SK-N-DZ (cell line): ENCODE measurements at places on chromosomes 5 and 9.

DNA sequence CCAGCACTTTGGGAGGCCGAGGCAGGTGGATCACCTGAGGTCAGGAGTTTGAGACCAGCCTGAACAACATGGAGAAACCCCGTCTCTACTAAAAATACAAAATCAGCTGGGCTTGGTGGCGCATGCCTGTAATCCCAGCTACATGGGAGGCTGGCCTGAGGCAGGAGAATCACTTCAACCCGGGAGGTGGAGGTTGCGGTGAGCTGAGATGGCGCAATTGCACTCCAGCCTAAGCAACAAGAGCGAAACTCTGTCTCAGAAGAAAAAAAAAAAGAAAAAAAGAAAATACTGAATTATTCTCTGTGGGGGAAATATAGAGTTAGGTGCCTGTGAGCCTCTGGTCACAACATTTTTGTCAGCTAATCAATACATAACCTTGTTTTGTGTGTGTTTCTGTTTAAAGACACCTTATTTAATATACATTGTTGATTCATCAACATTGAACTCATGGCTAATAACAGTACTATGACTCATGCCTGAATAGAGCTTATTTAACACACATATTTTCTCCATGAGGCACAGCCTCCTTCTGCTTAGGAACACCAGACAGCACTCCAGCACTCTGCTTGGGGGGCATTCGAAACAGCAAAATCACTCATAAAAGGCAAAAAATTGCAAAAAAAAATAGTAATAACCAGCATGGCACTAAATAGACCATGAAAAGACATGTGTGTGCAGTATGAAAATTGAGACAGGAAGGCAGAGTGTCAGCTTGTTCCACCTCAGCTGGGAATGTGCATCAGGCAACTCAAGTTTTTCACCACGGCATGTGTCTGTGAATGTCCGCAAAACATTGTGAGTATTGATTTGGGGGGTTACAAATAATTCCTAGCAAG, at the start of gene IL31RA:
Gene IL31RA, plus strand, starts transcription at position 519 of the 836 bp plus-strand sequence. Its CDS starts 214 bp downstream, at position 733.
- DNase-seq = no peak

DNA sequence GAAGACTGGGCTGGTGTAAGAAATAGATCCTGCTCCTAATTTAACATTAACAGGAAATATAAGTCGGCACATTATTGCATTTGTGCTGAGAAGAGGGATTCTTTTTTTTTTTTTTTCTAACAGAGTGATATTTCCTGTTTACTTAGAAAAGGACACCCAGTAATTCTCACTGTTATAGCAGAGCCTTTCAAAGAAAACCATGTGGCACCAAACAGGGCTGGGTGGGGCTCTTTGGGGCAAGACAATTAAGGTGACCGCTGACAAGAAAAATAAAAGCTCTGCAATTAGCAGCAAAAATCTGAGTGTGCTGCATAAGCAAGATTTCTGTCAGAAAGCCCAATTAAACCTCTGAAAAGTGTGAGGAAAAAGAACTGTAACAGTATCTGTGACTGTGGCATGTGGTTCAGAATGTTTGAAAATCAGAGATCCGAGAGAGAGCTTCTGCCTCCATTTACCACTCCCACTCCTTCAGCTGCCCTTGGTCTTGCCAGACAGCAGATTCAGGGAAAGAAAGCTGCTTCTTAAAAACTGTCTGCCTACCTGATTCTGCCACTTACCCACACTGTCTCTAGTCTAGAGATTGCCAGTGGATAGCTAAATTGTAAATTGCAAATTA, 77.1 kb upstream of the IQGAP2 start:
- no peak for DNase-seq

DNA sequence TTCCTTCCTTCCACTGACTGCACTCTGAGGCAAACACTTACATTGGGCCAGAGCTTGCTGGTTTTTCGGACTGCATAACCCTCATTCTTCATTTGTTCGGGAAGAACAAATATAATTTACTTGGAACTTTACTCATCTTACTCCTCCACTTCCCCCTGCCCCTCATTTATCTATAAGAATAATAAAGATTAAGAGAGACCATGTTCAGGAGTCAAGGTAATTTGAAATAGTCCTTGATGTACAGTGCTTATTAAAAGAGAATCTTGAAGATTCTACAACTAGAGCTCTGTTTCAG, 65.6 kb downstream of the BASP1 start:
- no peak for DNase-seq

- no peak for DNase-seq
Observed at GRCh38 chr9:108275906-108276305, 579.9 kb downstream of the ACTL7B start.

DNA sequence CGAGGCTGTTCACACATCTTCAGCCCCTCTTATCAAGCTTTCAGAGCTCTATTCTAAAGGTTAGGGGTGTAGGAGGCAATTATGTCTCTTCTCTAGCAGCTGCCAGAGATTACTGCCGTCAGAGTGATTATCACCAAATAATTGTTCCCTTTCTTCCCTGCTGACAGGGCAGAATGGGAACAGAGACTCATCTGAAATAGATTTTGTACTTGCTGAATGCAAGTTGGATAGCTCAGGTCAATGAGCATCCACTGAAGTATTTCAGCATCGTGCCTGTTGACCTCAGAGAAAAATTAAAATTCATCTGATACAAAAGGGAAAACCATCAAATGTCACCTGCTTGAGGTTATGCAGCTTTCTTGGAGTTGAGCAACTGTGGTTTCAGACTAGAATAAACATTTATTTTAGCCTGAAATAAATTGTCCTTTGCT, 213.7 kb upstream of the MAP3K1 start:
- no peak for DNase-seq

GRCh38 chr9:14608540-14608939, 84.7 kb downstream of the ZDHHC21 start:
- DNase-seq = no peak

DNA sequence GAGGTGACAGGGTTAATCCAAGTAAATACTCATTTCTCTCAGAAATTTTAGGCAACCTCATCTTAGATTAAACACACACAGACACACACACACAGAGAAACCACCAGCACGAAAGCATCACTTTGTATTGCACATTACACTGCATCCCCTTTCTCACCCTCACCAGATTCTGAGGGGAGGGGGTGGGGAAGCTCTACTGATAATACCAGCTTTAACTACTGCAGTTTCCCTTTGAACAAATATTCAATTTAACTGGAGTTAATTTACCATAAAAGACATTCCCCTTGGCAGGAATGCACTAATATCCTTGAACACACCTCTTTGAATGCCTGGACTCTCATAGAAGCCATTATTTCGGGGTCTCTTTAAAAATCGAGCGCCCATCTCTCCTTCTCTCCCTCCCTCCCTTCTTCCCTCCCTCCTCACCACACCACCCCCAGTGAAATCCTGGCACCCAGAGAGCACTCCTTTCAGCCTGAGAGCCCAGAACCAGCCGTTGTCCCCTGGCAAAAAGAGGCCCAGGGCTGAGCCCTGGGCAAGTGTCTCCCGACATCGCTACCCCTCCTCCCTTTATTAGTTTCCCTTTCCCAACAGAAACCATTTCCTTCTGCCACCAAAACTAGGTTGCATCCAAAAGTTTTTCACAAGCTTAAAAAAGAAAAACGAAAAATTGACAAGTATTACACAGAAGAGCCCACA, 2.8 kb upstream of the NFIB start:
- DNase-seq = no peak

DNA sequence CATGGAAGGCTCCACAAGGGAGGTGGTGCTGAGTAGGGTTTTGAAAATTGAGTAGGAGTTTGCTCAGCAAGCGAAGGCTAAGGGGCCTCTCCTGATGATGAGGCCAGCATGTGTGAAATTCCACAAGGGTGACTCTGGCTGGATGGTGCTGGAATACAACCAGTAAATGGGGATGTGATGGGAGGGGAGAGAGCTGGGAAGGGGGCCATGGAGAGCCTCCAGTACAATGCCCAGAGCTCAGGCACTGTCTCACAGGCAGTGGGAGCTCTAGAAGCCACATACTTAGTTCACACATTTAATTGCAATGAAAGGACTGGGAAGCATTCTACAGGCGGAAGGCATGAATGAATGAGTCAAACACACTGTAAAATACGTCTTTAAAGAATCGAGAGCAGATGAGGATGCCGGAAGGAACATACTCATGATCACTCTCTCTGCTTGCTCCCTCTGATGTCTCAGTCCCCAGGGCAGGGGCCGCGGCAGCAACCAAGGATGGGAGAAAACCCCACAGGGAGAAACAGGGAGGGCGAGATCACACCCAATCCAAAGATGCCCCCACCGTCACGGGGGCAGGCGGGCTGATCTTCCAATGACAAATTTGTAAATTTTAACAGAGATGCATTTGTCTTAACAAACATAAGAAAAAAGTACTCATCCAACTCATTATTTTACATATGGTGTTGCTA, 261.0 kb downstream of the NSG2 start:
- no peak for DNase-seq

DNA sequence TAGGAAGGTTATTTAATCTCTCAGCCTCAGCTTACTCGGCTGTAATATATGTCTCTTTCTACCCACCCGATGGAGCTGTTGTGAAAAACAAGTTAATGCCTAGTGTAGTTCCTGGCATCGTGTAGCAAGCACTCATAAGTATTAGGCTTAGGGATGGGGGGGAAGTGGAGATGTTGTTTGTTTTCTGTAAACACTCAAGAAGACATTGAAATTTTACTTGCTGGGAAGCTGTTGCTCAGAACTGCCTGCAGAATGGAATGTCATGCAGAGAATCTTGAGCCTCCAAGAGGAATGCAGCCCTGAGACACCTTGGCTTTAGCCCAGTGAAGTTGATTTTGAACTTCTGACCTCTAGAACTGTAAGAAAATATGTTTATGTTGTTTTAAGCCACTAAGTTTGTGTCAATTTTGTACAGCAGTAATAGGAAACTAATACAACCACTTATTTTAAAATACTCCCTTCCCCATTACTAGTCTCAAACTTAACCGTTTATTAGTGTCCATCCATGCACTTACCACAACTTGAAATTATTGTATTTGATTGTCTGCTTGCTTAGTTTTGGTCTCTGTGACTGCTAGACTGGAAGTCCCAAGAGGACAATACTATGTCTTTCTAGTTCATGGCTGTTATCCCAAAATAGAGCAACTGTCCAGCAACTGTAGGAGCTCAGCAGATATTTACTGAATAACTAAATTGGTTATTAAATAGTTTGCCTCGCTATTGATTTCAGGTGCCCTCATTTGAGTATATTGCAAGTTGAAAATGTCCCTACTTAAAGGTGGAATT, 53.8 kb downstream of the MFAP3 start:
- no peak for DNase-seq

GRCh38 chr5:2135833-2136232, 253.1 kb upstream of the IRX4 start:
- no peak for DNase-seq

GRCh38 chr9:34252670-34253459, 74.0 kb downstream of the UBAP1 start:
- DNase-seq = peak; percentile 45

DNA sequence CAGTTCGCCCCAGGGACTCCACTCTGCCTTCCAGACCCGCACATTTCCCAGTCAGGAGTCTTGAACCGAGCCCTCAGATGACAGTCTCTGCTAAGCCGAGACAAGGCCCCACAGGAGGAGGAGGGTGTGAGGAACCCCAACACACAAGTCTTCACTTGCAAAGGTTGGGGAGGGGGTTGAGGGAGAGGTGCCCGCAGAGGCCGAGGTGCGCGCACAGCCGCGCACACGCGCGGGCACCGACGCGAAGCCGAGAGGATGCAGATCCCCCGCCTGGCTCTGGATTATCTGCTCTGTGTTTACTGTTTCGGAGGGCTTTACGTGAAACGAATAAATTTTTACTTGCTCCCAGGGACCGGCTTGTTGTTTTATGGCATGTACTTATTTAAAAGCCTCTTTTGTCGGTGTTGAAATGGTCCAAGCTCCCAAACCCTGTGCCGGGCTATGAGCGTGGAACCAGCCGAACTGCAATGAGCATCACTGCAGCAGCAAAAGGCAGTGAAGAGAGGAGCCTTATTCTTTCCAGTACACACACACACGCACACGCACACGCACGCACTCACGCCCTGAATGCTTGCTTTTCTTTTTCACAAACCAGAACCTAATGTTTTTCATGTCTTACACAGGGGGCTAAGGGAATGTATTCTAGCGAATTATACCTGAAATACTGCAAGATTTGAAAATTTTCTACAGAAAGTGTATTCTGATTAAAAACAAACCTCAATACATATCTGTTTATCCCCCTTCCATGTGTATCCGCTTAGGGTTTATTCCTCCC, 297.7 kb downstream of the PARP8 start:
- DNase-seq = peak; percentile 18

GRCh38 chr5:128483738-128484137, 54.3 kb downstream of the FBN2 start:
- DNase-seq = no peak

- no peak for DNase-seq
Observed at GRCh38 chr9:136925414-136926153, 19.0 kb downstream of the FBXW5 start.

- DNase-seq = no peak
Observed at GRCh38 chr5:74389531-74390305, 250.8 kb downstream of the ENC1 start.

DNA sequence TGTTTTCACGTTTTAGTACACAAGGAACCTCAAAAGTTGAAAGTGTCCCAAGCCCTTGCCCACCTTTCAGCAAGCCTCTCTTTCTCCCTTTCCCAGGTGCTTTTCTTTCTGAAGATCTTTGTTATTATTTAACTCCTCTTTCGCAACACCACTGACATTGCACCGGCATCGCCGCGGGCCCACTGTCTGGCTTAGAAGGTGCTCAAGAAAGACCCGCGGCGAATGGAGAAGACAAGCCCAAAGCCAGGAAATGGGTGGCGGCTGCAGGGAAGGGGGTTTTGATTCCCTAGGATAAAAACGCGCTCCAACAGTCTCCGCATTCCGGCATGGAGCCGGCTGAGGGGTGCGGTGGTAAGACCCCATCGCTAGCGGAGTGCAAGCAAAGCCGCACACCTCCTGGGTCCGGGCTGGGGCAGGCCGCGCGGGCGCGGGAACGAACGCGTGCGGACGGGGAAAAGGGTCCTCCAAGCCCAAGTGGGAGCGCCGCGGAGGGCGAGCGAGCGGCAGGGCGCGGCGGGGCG, 404 bp upstream of the AFAP1L1 start:
- no peak for DNase-seq

DNA sequence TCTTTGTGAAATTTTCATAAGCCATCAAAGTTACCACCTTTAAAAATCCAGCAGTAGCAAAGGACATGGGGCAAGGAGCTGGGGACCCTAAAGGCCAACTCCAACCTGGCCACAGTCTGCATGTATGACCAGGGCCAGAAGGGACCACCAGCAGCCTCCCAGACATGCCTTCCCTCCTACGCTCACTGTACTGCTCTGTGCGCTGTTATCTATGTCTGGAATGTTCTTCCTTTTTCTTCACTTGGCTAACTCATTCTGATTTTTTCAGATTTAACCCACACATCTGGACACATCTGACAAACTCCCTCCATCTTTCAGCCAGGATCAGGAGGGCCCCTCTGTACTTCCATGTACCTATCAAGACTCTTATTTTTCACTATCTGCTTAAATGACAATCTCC, 47.6 kb upstream of the TRAF1 start:
- DNase-seq = no peak

GRCh38 chr5:6804766-6805501, 91.7 kb downstream of the TENT4A start:
- no peak for DNase-seq

- no peak for DNase-seq
Observed at GRCh38 chr5:10639846-10640368, 76.0 kb downstream of the ANKRD33B start.
